ENCODE measurements at places on chromosomes 7 and 10. TPM values are rescaled to one million over a fixed set of nuclear protein-coding genes. Genes with fewer than 3 reads are reported as not detected.
A peak's percentile ranks its signal among the peaks of the same experiment; 100 is the strongest.

The HMX2 gene
- total RNA-seq: not detected

The ASAH2 gene
- total RNA-seq: 0.51 TPM

DNA sequence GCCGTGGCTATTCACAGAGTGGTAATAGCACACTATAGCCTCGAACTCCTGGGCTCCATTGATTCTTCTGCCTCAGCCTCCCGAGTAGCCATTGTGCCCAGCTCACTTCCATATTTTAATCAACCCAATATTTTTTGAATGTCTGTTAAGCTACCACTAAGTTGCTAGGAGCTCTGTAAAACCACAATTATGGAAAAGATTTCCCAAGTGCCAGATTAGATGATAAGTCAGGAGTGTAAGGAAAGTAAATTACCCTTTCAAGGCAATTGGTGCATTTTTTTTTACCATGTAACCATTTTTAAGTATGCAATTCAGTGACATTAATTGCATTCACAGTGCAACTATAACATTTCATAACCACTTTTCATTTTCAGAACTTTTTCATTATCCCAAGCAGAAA is 87.5 kb upstream of the GATAD1 start:
- H3K4me1 ChIP-seq: no peaks in the 10 kb centered on the region
- no peaks in the 10 kb centered on the region for H3K36me3 ChIP-seq
- H3K27me3 ChIP-seq: no peaks in the 10 kb centered on the region
- no peak for DNase-seq

The ANK3 gene
- 43.4 TPM for total RNA-seq

GRCh38 chr10:112904000-112904399 is 46.0 kb upstream of the TCF7L2 start:
- H3K4me3 ChIP-seq: no peak overlapping the region
- no peak overlapping the region for H3K27ac ChIP-seq
- no peak for DNase-seq
- no peaks in the 10 kb centered on the region for H3K27me3 ChIP-seq

DNA sequence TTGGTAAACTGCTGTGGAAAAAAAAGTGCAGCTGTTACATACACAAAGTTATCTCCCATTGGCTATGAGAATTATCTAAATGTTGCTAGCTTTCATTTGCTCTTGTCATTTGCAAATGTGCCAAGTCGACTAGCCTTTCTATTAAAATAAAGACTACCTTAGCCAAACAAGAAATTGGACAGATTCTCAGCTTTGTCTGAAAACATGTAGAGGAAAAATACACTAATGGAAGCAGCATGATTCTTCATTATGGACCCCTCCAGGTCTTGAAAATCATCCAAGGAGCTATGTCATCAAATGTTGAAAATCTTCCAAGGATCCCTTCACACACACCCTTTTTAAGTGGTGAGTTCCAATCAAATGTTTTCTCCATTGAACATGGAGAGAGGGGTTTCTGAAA is 237.7 kb downstream of the ETV1 start:
- H3K27me3 ChIP-seq: no peaks in the 10 kb centered on the region
- no peaks in the 10 kb centered on the region for H3K36me3 ChIP-seq
- DNase-seq: no peak
- H3K4me3 ChIP-seq: no peak overlapping the region

DNA sequence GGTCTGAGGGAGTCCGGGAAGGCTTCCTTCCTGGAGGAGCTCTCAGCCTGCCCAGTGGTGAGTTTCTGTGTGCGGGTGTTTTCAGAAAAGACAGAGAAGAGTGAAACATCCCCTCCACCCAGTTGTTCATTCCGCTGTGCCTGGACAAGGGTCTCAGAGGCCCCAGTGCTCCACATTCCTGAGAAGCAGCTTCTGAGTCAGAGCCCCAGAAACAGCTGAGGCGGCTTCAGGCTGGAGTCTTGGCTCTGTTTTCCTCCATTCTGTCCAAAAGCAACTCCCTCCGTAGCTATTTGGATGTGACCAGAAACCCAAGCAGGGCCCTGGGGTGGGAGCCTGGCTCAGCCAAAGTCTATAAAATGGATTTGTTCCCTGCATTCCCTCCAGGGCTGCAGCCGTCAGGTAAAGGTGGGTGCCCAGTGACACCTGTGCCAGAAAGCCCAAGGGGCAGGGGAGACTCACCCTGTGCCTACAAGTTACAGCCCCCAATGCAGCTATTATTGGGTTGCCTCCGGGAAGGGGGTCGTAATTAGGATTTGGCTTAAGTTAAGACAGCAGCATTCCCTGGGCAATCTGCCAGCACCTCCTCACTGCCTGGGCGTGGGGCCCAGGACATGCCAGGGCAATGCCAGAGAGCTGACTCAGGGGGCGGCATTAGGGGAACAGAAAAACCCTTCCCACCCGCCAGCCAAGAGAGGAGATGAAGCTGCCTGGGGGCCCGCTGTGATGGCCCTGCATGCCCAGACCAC is 13.1 kb upstream of the CAMK2G start:
- H3K4me3 ChIP-seq: no peak overlapping the region
- no peaks in the 10 kb centered on the region for H3K36me3 ChIP-seq
- H3K27ac ChIP-seq: peak overlapping the region; percentile 7

DNA sequence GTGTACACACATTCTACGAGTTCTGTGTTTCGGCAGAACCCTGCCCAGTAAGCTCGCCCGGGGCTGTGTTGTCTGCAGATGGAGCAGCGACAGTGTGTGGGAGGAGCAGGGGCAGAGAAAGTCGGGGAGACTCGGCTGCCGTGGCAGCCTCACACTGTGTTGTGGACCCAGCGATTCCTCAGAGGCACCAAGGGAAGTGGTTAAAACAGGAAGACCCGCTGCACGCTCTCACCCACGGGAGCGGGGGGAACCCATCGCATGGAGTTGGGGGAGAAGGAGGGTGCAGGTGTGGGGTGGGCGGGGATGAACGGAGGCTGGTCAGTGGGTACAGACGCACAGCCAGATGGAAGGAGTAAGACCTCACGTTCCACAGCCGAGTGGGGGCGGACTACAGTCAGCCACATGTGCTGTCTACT is 250.2 kb downstream of the ELFN1 start:
- DNase-seq: no peak
- no peaks in the 10 kb centered on the region for H3K4me1 ChIP-seq
- no peaks in the 10 kb centered on the region for H3K36me3 ChIP-seq
- H3K27ac ChIP-seq: no peak overlapping the region

DNA sequence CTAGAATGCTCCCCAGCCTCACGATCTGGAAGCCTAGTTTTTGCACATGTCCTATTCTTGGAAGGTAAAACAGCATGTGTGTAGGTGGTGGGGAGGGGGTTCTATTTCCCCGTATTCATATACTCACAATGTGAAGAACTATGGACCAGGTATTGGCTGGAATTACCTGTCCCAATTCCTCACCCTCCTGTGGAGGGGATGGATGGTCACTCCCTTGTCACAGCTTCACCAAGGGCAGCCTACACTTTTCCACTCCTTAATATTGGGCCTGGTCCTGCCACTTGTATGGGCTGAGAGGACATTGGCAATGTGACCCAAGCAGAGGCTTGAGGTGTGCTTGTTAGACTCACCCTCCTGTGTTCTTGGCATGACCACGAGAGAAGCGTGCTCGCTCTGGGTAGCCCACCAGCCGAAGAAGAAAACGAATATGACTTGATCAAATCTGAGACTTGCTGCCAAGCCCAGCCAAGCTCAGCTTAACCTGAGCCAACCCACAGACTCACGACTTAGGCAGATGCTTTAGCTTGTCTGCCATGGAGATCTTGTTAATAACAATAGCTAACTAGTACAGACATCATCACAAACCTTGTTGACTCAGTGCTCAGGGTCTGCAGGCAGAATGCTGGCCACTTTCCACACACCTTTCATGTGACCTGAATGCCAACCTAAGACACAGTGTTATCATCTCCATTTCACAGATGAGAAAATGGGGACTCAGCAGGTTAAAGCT is 17.2 kb downstream of the ZNF488 start:
- H3K4me1 ChIP-seq: no peaks in the 10 kb centered on the region
- H3K4me3 ChIP-seq: no peak overlapping the region
- no peak for DNase-seq
- H3K27ac ChIP-seq: no peak overlapping the region
- H3K27me3 ChIP-seq: no peaks in the 10 kb centered on the region

All from ovary (tissue), 10 donors.